KBM-7 (cell line): ENCODE measurements at places on chromosomes 16 and 17.
A peak's percentile ranks its signal among the peaks of the same experiment; 100 is the strongest.

GRCh38 chr17:57874434-57875289 lies 24.8 kb upstream of the MRPS23 start:
- peak; percentile 81 for DNase-seq

- DNase-seq, result peak; percentile 50
Observed at GRCh38 chr17:44121997-44122815, 1.2 kb downstream of the HDAC5 start.

GRCh38 chr17:38421171-38421841 lies 7.0 kb upstream of the ARHGAP23 start:
- no peak for DNase-seq

GRCh38 chr16:4690946-4691665 lies 2.3 kb upstream of the NUDT16L1 start:
- DNase-seq, result no peak

DNA sequence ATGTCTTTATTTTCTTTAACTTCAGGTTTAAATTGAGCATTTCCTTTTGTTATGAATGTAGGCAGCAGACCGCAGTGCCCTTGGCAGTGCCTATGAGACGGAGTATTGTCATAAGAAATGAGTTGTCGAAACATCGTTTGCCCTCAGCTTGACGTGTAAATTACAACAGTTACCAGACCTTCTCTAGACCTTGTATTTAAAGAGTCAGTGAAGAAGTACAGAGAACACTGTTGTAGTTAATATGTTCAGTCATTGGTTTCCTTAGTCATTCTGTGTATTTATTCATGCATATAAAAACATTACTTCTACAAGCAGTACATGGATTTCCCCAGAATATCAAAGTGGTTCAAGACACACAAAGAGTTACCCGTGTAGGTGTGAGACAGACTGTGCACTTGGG lies 19.0 kb downstream of the IRF8 start:
- no peak for DNase-seq

DNA sequence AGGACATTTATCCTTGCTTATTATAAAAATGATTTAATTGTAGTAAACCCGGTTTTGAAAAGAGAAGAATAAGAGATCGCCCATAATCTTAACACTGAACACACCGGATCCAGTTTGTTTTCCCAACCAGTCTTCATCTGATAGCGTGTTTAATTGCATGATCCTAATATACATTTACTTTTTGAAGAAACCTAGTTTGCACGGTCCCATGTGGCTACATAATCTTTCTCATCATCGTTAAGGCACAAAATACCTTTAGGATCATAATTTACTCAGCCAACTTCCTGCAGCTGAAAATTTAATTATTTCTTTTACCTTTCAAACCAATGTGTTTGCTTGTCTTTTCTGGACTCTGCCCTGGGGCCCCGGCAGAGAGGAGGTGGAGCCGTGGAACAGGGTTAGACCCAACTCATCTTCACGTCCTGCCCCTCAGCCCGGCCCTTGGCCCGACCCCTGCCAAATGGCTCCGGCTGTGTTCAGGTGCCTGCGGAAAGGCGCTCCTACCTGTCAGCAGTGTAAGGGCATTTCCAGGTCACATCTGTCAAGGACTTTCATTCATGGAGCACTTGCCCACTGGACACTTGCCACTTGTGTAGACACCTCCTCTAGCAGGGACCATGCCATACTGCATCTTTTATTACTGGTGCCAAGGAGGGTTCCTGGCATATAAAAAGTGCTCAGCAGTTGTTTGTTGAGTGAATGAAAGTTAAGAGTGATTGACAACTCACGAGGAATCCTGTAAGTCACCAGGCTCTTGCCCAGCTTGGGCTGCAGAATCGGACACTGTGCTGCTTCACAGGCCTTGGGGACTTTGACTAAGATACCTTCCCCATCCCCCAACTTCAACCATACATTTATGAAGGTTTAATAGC lies 28.6 kb downstream of the SMARCE1 start:
- no peak for DNase-seq

DNA sequence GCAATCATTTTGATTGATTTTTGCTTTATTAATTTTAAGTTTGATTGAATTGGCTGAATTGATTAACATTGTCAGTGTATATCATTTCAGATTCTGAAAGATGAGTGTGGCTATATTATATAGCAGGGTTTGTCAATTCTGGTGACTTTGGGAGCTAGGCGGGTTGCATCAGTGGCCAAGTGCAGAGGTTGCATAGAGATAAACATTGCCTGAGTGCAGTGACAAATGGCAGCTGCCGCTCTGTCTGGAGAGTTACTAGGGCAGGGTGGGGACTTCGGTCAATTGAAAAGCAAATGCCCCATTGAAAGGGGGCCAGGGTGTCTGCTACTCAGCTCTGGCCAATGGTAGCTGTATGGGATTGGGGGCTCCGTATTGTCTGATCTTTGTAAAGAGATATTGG lies 12.7 kb downstream of the SYT17 start:
- DNase-seq, result no peak

GRCh38 chr16:70808371-70808770 lies 7.4 kb upstream of the VAC14 start:
- no peak for DNase-seq

DNA sequence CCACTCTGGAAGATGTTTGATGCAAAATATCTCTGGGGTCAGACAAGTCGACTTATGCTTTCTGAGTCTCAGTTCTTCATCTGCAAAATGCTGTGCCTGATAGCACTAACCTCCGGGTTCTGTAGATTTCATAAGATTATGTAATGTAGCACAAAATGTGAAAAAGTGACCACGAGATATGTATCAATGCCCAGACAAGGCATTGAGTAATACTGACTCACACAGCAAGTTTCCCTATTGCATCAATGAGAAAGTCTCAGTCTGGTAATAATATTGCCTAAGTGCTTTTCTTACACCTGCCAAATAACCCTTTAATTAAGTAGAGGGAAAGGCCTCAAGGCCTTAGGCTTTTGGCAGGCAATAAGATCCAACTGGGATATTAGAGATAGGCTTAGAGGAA lies 41.4 kb upstream of the MMP2 start:
- DNase-seq, result no peak

DNA sequence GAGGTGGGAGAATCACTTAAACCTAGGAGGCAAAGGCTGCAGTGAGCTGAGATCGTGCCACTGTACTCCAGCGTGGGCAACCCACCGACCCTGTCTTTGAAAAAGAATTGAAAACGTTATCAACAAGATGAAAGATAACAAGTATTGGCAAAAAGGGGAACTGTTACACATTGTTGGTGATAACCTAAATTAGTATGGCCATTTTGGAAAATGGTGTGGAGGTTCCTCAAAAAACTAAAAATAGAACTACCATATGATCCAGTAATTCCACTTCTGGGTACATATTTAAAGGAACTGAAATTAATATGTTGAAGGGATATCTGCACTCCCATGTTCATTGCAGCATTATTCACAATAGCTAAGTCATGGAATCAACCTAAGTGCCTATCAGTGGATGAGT lies 61.0 kb downstream of the ABHD15 start:
- DNase-seq, result peak; percentile 55

DNA sequence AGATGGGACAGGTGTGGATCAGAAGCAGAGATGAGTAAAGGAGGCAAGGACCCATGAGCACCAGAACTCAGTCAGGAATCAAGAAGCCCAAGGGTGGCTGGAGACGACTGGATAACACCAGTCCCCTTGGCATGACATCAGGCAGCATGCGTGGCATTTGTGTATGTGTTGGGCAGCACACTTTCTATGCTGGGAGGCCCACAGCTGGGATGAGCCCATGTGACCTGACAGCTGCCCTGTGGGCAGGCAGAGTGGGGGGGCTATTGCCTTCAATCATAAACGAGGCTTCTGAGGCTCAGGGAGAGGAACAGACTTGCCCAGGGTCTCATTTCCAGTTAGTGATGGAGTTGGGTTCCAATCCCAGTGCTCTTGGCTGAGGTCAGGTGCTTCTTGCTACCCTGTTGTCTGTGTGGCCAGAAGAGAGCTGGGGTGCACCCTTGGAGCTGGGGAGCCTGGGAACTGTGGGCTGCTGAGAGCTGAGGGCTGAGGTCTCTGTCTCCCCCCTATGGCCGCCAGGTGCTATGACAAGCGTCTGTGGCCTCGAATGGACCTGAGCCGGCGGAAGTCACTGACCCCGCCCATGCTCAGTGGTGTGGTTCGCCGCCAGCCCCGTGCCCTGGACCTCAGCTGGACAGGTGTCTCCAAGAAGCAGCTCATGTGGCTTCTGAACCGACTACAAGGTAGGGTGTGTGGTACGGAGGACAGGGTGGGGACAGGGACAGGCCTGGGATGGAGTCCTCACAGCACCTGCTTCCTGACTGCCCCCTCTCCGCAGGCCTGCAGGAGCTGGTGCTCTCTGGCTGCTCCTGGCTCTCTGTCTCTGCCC lies 7.1 kb upstream of the ORAI3 start:
- DNase-seq, result peak; percentile 79

GRCh38 chr17:77556383-77557061 lies 402.0 kb upstream of the TNRC6C start:
- DNase-seq, result no peak

- no peak for DNase-seq
Observed at GRCh38 chr17:4448197-4448980, 14.6 kb downstream of the SPNS3 start.

DNA sequence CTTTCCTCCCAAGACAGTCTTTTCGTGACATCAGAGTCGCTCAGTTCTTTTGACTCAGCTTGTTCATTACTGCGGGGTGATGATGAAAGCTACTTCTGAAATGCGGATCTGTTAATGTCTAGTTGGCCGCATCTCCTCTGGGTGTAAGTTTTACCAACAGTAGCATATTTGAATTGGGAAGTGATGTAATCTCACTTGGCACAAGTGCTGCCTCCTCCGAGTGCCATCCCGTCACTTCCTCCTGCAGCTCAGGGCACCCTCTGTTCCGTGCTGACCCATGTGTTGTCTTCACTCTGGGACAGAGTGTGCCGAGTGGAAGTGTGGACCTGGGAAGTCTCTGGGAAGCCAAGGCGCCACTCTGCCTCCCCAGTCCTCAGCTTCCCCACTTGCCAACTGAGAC lies 8.9 kb downstream of the ADAD2 start:
- DNase-seq, result peak; percentile 35
